C1 segment of cervical spinal cord (tissue), 14 donors: ENCODE measurements at places on chromosomes 1 and 21.

GRCh38 chr1:48680411-48681035, 96.2 kb downstream of the BEND5 start:
- no peak for DNase-seq

DNA sequence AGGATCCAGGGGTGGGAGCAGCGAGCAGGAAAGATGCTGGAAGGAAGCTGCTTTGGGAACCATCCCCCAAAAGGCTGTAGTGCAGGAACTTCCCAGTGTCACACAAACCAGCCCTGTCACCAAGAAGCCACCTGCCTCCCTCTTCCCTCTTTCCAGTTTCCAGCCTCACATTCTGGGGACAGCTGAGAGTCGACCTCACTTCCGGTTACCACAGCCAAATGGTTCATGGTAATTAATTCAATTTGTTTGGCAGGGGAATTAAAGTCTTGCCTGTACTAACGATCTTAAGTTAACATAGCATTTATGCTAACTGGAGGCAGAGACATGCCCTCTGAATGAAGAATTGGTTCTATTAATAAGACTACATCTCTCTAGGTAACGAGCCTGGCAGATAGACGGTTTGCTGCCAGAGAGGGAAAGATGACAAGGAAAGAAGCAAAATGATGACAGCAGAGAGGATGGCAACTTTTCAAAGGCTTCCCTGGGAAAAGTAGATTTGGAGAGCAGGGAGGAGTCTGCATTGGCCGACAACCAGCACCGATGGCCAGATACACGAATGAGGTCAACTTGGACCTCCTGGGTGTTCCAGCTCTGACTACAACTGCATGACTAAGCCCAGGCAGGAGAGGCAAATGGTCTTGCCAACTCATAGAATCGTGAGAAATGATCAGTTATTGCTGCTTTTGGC, 64.1 kb downstream of the TMCO4 start:
- DNase-seq: peak; percentile 5

DNA sequence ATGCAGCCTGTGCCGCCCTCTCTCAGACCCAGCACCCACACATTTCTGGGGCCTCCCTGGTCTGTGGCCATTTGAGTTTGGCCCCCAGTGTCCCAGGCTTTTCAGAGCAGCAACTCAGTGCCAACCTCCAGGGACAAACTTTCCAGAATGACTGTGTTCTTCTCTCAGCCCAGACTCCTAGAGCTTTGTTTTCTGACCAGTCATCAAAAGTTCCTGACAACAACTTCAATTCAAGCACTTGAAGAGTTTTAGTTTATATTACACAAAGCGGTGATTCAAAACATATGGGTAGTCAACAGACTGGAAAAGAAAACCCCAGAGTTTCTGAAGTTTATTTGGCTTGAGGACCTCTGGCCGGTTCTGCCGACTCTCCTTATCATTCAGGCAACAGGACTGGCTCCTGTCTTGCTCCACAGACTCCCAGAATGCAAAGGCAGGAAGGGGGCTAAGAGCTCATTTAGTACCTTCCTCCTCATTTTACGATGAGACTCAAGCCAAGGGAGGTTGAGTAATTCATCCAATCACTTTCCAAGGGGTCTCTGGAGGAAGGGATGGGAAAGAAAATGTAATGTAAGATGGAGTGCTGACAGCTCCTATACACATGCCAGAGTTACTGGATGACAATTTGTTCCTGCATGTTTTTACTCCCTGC, 27.0 kb upstream of the TIAM1 start:
- DNase-seq: no peak

GRCh38 chr21:15018382-15018781, 46.4 kb downstream of the NRIP1 start:
- DNase-seq: no peak

DNA sequence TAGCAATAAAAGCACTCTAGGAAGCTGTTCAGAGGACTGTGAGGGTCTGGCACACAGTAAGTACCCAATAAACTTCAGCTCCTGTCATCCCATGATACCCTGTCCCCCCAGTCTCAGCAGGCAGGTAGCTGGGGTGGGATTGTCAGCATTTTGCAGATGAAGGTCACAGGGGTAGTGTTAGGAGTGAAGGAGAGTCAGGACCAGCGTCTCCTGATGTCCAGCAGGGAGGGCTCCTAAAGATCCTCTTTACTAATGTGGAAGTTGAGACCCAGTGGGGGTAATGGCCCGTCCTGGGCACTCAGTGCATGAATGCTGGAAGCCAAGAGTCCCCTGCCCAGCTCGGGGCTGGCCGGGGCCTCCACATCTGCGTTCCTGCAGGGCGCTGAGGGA, 31.3 kb upstream of the EDN2 start:
- DNase-seq: peak; percentile 69

GRCh38 chr1:154186852-154187501, 4.9 kb downstream of the TPM3 start:
- DNase-seq: no peak

- DNase-seq: no peak
Measured at GRCh38 chr1:212213784-212214183, 71.4 kb upstream of the PPP2R5A start.

GRCh38 chr1:22431965-22432364, 19.7 kb upstream of the ZBTB40 start:
- no peak for DNase-seq

DNA sequence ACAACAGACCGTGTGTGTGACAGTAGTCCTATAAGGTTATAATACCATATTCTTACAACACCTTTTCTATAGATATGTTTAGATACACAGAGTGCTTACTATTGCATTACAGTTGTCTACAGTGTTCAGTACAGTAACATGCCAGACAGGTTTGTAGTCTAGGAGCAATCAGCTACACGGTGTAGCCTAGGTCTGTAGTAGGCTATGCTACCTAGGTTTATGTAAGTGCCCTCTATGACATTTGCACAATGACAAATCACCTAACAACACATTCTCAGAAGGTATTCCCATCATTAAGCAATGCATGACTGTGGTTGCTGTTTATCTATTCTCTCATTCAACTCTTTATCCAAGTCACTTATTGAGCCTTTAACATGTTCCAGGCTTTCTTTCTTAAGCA, 1.8 kb upstream of the WLS start:
- DNase-seq: no peak

DNA sequence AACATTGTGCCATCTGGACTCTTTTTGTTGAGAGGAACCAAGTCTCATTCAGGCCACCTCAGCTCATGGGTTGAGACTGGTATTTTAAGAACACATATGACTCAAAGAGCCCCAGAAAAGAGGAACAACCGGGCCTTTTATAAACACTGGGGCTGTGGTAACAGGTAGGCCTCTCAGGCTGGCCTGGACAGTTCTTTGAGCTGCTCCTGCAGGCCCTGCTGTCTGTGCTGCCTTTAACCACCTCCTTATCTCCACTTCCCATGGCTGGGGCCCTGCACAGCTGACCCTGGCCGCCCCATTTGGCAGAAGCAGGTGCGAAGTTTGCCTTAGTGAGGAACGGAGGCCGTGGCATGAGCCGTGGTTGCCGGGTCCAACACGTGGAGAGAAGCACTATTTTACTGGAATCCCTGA, 163.3 kb downstream of the RHOU start:
- no peak for DNase-seq

DNA sequence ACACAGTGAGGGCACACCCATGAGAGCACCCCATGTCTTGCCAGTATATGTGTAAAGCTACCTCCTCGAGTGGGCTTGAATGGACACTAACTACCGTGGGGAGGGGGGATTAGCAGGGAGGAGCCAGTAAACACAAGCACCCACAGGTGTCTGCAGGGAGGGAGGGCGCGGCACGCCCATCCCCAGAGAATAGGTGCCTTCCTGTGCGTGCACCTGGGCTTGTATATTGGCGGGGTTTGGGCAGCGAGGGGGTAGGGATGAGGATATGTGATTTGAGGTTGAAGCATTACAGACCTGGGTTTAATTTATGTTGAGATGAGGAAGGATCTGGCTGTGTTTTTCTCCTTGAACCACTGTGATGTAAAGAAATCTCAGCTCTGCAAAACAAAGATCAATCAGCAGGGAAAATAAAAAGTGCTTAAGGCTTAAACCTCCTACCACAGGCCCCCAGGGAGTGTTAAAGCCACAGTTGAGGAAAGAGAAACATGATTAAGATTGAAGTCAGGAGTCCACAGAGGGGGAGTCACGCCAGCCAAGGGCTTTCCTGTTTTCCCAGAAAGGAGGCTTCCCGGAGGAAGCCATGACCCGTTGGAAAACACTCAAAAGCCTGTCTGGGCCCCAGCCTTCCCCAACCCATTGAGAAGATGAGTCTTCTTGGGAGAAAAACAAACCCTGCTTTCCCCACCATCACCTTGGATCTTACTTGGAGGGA, 80.0 kb downstream of the CAMK2N1 start:
- DNase-seq: no peak

- DNase-seq: no peak
Measured at GRCh38 chr1:4627353-4627752, 27.1 kb upstream of the AJAP1 start.

DNA sequence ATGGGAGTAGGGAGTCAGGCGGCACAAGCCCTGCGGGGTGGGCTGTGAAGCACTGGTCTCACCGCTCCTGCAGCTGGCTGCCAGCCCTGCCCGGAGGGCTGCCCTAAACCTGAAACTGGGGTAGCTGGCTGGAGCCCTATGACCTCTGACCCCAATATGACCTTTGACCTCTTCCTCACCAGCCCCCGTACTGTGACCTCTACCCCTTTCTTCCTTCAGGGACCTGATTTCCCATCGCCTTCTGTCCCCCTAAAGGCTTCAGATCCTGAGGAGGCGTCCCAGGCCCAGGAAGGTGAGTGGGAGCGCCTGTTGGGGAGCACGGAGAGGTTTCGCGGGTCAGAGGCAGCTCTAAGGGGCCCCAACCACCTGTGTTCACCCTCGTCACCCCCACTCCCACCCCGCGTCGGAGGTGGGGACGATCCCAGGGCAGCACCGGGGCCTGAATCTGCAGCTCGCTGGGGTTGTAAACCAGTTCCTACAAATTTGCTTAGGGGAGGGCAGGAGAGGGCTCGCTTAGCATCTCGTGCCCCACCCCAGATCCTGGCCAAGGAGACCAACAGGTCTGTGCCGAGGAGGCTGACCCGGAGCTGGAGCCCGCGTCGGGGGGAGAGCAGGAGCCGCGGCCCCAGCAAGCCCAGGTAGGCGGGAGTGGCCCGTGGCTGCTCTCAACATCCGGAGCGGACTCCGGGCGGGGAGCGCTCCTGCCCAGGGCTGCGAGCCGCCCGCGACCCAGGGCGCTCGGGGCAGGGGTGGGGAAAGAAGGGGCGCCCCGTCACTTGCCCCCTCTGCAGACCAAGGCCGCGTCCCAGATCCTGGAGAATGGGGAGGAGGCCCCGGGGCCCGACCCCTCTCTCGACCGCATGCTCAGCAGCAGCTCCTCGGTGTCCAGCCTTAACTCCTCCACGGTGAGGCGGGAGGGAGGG, 7.3 kb downstream of the SYTL1 start:
- no peak for DNase-seq

GRCh38 chr1:143748906-143749305, 222.9 kb downstream of the FAM72C start:
- no peak for DNase-seq

DNA sequence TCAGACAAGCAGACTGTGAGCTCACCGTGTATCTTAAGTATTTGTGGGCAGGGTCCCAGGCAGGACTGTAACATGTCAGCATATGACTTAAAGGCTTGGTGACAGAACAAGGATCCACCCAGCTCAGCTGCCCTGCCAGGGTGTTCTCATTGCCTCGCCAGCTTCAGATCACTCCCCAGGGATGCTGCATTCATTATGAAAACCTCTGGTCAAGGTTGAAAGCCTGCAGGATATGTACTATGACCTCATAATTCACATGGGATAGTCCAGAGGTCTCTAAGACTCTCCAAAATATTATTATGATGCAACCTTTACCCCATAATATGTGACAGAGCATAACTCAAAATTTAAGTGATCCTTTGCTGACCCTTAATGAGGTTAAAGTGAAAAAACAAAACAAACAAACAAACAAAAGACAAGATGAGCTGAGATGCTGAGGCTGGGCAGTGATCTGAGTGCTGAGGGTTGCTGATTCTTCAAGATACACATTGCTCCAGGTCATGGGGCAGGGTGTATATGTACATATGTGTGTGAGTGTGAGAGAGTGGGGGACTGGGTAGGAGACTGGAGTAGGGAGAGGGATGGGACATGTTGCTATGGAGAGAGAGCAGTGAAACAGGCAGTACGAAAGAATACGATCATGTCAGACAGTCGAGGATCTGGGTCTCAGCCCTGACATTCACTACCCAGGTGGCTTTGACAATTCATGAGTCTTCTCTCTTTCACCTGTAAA, 98.8 kb upstream of the DUSP10 start:
- no peak for DNase-seq

DNA sequence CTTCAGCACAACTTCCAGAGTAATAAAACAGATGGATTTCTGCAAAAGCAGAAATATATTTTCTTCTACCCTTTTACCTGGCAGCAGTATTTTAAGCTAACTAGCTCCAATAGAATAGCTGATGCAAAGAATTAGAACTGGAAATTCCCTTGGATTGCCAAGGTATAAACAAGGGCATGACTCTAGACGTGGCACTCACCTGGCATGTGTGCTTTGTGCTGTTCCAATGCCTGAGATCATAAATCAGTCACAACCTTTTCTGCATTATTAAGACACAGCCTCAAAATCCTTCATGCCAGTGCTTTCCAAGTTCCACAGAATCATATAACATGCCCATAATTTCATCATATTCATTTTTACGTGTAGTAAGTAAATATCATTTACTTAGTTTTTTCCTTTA, 1048.7 kb downstream of the ADGRL2 start:
- DNase-seq: no peak

GRCh38 chr21:38925923-38926322, 120.2 kb downstream of the ETS2 start:
- no peak for DNase-seq

GRCh38 chr1:31954607-31955283, 16.6 kb upstream of the PTP4A2 start:
- DNase-seq: peak; percentile 24
